ENCODE measurements at places on chromosomes 16 and 17. TPM values are rescaled to one million over a fixed set of nuclear protein-coding genes. Genes with fewer than 3 reads are reported as not detected.

The RHBDL1 gene
- total RNA-seq, result 1.2 TPM

The CCL2 gene
- 25.5 TPM for total RNA-seq

The GAS2L2 gene
- not detected for total RNA-seq

The LLGL1 gene
- 17.7 TPM for total RNA-seq

The NLRC5 gene
- total RNA-seq, result 11.9 TPM

DNA sequence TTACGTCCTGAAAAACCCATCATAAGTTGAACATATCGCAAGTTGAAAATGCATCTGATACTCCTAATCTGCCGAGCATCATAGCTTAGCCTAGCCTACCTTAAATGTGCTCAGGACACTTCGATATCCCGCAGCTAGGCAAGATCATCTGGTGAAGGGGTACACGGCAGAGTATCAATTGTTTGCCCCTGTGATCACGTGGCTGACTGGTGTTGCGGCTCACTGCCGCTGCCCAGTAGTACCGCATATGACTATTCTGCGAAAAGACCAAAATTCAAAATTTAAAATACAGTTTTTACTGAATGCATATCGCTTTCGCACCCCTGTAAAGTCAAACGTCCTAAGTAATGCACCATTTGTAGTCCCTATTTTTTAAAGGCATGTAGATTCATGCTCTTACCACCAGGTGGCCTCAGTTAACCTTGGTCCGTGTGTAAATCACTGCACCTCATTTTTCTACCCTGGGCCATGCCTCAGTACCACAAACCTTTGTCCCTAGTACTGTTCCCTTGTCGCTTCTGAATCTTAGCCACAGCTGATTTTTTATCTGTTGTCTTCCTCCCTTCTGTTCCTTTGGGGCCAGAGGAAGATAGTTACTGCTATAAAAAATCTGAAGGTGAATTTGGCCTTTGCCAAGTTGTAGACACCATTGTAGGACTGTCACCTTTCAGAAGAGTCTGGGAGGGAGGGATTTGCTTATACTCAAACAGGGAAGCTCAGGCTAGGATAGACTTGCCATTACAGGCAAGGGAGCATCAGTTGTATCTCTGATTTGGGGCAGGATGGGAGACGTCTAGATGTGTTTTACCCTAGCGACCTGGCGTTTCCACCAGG, 34.4 kb downstream of the WWP2 start:
- peak; percentile 30 for DNase-seq

DNA sequence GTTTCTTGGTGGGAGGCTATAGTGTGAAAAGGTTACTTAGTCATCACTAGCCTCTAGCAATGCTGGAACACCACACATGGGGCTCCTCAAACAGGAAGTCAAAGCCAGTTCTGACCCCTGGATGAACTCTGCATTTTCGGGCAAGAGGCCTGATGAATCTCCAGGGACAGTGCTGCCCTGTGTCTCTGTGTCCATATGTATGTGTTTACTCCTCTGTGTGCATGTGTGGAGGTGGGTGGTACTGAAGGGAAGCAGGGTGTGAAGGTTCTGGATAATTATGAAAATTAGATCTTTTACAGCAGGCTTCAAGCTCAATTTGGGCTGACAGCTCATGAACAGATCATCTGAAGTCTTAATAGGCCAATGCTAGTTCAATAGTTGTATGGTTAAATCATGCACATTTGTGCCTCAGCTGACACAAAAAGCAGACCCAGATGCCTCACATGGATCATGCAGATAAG, 133.6 kb downstream of the SNX11 start:
- DNase-seq, result peak; percentile 90

DNA sequence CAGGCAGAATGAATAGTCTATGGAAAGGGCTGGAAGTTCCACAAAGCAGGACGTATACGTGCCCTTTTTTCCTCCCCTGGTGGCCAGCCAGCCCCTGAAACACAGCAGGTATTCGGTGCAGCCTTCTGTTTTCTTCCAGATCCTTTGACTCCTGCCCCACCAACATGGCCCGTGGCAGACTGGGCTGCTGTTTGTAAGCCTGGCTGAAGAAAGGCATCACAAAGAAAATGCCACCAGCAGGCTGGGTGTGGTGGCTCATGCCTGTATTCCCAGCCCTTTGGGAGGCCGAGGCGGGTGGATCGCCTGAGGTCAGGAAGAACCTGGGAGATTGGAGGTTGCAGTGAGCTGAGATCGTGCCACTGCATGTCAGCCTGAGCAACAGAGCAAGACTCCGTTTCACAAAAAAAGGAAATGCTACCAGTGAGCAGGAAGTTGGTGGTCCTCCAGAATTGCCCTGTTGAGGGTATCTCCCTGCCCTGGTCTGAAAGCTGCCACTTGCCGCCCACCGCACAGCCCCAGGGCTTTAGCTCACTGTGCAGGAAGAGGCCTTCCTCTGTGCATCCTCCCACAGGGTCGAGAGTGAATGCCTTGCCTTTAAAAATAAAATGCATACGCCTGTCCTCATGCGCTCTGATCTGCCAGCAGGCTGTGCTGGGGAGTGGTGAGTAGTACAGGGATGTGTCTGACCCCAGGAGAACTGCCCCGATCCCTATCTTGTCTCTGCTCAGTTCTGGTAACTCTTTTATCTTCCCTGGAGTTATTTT, 587.7 kb downstream of the MAF start:
- DNase-seq, result no peak

GRCh38 chr16:67173808-67174705, 3.7 kb downstream of the NOL3 start:
- peak; percentile 31 for DNase-seq

DNA sequence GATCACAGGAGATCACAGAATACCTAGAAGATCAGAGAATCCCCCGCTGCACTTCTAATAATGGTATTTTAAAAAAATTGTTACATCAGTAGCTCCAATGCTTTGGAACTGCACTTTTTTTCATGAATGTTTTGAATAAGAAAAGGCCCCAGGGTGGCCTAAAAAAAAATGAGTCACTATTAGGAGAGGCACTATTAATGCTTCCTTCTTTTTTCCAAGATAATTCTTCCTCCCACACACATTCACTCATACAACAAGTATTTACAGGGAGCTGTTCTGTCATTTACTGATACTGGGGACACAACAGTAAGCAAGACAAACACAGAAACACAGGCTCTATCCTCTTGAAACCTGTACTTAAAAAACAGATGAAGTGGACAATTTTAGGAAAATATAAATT, 675 bp upstream of the PDZD9 start:
- DNase-seq, result no peak

- DNase-seq, result no peak
Observed at GRCh38 chr17:77258638-77259037, 117.9 kb downstream of the SEC14L1 start.

- no peak for DNase-seq
Observed at GRCh38 chr16:22284637-22285036, 12.6 kb upstream of the POLR3E start.

- DNase-seq, result no peak
Observed at GRCh38 chr17:61806081-61806828, 57.1 kb downstream of the BRIP1 start.

GRCh38 chr16:49528060-49528865, 154.7 kb downstream of the C16orf78 start:
- peak; percentile 15 for DNase-seq
